ENCODE measurements at places on chromosomes 4 and X.

DNA sequence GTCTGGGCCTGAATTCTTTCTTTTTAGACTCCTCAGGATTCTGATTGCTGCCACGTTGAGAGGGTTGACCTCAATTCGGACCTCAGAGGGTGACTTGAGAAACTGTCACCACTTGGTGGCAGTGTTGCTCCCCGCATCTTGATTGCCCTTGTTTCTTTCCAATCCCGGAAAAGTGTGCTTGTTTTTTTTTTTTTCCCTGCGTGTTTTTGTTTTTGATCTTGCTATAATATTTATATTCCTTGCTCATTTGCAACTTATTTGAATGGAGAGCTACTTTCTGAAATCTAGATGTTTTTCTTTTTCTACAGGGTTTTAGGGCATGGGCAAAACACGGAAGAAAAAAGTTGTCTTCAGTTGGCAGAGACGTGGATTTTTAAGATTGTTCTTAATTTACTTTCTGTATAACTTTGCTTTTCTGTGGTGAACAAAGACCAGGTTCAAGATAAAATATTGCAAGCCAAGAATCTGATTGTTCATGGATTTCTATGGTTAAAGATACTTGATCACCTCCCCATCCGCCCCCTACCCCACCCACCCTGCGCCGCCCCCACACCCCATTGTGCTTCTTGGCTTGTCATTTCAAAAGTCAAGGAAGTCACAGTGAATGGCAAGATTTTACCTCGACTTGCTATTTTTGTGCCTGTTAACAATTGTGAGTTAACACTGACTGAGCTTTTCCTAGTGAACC is 102.0 kb downstream of the PTTG2 start:
- DNase-seq, result peak; percentile 48

GRCh38 chrX:10989386-10989785 is 121.7 kb upstream of the HCCS start:
- no peak for DNase-seq

DNA sequence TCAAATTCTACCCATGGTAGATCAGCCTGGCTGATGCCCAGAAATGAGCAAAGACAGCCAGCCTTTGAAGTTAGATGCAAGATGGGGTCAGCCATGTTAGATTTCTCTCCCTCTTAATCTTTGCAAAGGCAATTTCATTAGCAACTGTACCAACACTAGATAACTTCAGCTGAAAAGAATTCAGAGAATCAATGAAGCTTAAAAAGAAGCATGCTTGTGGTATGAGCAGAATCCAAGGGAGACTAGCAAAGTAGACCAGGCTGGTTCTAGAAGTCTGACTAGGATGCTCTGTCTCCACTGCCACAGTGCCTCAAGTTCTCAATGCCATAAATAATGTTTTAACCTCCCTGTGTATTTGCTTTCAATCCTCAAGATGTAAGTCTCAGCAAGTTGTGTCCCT is 247.3 kb downstream of the SLC7A11 start:
- no peak for DNase-seq

- DNase-seq, result no peak
Measured at GRCh38 chrX:43469391-43470054, 186.6 kb upstream of the MAOA start.

DNA sequence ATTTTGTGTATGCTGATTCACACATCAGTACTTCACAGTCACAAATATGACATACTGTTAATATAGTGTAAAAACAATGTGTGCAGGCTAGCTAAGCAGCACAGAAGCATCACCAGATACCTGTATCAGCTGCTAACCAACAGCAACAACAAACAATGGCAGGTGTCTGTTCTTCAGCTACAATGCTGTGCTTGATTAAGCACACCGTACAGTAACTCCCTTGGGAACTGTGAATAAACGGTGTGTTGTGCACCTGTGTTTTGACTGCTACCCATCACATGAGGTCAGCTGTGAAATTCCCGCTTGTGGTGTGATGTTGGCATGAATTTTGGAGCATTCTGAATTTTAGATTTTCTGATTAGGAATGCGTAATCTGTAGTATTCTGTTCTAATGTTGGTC is 379.7 kb upstream of the FAT1 start:
- no peak for DNase-seq

DNA sequence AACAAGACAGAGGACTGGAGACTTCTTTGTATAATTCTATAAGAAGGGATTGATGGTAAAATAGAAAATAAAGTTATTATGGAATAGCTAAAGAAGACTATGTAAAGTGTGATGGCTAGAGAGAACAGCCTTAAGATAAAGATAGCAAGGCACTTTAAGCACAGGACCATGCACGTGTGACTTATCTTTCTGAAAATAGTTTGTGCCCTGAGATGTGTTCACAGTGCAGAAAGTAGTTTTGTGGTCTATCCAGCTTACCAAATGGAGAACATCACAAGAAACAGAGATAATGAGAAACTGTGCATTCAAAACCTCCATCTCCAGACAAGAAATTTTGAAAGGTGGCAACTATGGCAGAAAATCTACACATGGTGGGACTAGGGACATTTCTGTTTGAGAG is 213.3 kb downstream of the PARM1 start:
- no peak for DNase-seq

DNA sequence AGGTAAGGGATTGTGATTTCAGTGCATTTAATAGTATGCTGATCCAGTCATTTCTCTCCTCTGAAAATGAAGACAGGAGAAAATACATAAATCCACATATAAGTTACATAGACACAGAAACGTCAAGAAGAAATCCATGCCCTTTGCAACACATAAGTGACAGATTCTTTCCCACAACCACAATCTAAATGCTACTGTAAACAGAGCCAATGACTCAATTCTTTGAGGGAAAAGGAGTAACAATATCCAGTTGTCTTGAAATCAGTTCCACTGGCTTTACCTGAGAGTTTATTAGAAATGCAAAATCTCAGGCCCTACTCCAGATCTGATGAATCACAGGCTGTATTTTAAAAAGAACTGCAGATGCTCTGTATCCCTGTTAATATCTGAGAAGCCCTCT is 66.4 kb downstream of the ARAP2 start:
- no peak for DNase-seq

- no peak for DNase-seq
Measured at GRCh38 chr4:85815796-85816459, 341.0 kb downstream of the ARHGAP24 start.

All from T-helper 9 cell (primary cell).